GM18507 (cell line): ENCODE measurements at places on chromosomes 11 and 22.

DNA sequence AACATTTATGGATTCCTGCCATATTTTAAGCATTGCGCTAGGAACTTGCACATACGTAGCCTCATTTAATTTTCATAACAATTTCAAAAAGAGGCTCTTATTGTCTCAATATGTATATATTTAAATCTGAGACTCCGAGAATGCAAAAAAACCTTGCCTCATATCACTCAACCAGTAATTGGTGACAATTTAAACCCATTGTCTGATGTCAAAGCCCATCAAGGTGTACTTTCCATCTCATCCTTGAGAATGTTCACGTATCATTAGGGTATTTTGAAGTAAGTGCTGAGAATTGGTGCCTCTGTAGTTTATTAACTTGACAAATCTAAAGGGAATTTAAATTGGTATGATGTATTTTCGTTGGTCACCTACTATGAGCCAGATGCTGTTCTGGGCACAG, 136.5 kb downstream of the FAM76B start:
- DNase-seq: no peak

- no peak for DNase-seq
These were observed 54.7 kb downstream of the ETS1 start for GRCh38 chr11:128532572-128533091.

DNA sequence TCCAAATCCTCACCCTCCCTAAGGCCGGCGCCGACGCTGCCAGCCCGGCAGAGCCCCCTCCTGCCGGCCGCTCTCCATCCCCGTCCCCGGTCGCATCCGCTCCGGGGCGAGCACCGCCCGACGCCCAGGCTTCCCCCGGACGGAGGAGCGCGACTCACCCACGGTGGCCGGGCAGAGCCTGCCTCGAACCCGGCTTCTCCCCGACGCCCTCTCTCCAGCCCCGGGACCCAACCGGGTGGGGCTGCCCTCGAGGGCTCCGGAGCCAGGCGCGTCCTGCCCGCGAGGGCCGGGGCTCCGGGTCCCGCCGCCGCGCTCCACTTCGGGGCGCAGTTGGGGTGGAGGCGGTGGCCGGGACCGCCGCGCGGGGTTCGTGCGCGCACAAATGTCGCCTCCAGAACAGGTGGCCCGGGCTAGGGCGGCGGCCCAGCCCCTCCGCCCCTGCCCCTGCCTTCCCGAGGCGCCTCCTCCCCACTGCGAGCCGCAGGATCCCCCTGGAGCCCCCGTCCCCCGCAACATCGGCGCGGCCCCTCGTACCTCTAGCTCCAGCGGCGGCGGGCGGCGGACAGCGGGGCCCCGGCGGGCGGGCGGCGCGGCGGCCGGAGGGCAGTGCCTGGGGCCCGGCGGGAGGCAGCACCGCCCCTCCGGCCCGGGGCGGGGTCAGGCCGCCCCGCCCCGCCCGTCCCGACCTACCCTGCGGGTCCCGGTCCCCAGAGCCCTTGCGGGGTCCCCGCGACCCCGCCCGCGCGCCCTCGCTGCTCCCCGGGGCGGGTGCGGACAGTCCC, at the start of gene A4GALT:
TSS of gene A4GALT (minus strand) at position 608 of the 782 bp plus-strand sequence. CDS start 26,919 bp downstream, outside the sequence.
- DNase-seq: no peak

DNA sequence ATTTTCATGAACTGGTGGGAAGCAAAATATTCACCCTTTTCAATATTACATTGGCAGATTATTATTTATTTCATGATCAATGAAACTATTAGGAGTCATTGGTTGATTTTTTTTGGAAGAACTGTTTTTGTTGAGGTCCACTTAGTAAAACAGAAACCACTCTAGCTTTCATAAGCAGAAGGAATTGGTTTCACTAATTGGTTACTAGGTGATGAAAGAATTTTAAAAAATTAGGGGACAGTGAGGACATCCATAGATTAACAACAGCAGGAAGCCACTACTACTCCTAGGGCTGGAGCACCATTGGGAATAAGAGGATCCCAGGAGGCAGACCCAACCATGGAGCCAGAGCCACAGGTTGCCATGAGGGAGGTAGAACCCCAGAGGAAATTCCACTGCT, 74.4 kb upstream of the KCNA4 start:
- no peak for DNase-seq

DNA sequence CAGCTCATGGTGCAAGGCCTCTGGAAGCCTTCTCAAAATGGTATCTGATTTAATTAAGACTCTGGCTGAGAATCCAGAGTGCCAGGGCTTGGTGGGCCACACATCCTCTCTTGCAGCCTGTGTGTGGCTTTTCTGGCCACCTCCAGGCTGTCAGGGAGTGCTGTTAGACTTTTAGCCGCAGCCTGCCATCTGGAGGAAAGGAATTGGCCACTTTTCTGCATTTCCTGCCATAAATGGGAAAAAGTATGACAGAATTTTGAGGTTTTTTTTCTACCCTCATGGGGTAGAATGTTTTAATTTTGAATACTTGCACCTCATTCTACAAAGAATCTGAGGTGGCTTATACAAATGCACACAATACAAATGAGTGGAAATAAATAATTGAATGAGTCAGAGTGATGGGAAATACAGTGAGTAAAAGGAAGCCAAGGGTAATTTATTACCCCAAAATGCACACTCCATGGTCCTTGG, 218.4 kb downstream of the ADAMTS15 start:
- DNase-seq: no peak

- DNase-seq: no peak
These were observed 45.2 kb downstream of the LGR4 start for GRCh38 chr11:27427183-27427980.

DNA sequence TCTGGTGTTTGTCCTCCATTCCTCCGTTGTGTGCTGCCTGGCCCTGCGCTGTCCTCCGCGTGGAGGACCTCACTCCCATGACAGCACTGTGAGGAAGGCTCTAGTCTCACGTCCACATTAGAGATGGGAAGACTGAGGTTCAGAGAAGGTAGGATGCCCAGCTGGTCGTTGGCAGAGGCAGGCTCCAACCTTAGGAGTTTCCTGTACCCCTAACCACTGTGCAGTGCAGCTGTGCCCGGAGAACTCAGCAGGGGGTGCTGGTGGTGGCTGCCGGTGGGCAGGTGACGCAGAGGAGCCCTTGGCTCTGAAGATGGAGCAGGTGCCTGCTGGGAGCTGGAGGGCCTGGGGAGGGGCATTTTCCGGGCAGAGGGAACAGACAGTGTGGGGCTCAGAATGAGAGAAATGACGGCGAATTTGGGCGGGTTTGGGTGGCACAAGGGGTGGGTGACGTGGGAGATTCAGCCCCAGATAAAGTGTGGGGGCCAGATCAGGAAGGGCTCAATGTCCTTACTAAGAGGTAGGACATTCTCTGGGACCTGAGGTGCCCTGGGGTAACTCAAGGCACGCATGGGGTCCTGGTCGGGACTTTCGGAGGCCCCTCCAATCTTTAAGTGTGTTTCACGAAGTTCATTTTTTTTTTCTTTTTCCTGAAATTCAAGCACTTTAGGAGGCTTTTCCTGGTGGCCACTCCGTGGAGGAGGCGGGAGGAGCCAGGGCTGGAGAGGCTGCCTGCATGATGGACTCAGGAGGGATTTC, 535.0 kb downstream of the TBC1D22A start:
- no peak for DNase-seq

DNA sequence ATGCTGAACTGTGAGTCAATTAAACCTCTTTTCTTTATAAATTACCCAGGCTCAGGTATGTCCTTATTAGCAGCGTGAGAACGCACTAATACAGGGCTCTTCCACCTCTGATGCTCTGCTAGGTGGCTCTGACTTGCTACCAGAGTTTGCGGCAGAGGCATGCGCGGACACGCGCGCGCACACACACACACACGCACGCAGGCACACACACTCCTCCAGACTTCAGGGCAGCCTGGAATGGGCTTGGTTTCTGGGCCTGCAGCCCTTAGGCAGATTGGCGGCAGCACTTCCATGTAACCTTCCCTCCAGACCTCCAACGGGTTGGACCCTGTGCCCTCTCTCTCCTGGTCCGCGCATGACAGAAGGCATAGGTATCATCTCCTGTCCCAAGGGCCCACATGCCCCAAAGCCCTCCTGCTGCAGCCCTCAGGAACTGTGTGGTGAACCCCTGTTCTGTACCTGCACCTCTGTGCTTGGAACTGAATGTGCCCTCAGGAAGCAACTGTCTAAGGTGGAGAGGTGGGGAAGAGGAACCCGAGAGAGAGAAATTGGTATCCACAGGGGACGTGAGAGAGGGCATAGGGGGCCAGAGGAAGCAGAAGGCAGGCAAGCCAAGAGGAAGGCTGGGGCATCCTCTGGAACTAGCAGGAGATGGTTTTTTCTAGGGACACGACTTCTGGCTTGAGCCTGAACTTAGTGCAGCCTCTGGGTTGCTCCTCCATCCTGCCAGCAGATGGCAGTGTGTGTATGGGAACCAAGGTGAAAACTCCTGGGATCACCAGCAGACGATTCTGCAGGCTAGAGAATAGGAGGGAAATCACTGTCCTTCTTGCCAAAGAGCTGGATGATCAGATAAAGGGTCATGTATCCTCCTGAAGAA, 23.4 kb upstream of the RIC3 start:
- peak; percentile 28 for DNase-seq

DNA sequence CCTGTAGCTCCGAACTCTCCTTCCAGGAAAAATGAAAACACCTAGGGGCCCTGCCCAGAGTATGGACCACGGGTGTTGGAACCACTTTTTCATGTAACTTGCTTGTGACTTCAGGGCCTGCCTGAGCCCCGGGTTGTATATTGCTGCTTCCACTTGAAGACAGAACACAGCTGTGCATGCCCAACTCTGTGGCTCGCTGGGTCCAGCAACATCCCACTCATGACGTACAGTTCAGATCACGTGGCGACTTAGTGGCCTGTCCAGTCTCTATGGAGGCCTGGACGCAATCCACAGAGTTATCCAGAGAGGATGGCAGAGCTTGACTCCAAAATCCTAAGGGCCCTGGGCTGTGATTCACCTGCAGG, 6.8 kb downstream of the C11orf21 start:
- DNase-seq: no peak

GRCh38 chr22:35930933-35931332, 97.7 kb downstream of the RBFOX2 start:
- DNase-seq: peak; percentile 2
